ENCODE measurements at places on chromosomes 7 and 10.

GRCh38 chr7:52233248-52233647 is 802.2 kb upstream of the POM121L12 start:
- H3K36me3 ChIP-seq: no peaks in the 10 kb centered on the region
- no peaks in the 10 kb centered on the region for H3K27me3 ChIP-seq
- DNase-seq: no peak
- no peak overlapping the region for H3K4me3 ChIP-seq
- H3K27ac ChIP-seq: no peak overlapping the region
- H3K4me1 ChIP-seq: no peaks in the 10 kb centered on the region

DNA sequence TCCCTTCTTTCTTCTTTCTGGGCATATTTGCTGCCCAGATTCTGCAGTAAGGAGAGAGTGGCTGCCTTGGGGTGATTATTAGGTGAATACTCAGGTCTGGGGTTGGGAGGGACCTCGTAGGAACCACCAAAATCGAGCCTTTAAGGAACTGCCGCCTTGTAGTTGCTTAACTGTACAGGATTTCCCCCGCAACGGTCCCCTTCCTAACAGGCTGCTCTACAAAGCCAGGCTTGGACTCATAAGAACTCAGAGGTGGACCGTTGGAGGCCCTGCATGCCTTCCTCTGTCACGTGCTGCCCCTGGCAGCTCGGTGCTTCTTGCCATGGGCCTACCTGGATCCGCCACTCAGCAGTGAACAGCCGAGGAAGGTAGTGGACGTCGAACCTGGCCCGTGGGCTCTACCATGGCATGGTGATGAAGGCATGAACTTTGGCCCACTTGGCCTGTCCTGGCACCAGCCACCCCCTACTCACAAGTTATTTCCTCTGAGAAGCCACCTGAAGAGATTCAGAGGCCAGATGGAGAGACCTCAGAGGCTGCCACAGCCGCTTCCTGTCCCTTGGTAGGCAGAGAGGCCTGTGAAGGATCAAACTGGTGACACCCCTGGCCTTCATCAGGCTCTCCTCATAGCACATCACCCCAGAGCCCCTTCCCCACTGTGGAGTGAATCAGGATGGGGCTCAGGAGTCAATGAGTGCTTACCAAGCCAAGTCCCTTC is 54.6 kb downstream of the NOD1 start:
- H3K36me3 ChIP-seq: no peaks in the 10 kb centered on the region
- H3K27ac ChIP-seq: no peak overlapping the region
- no peak overlapping the region for H3K4me3 ChIP-seq
- H3K4me1 ChIP-seq: peaks cover under 1% of the 10 kb centered on the region

- DNase-seq: no peak
- H3K27ac ChIP-seq: no peak overlapping the region
- no peaks in the 10 kb centered on the region for H3K36me3 ChIP-seq
- peaks cover 5% of the 10 kb centered on the region for H3K4me1 ChIP-seq
- H3K4me3 ChIP-seq: no peak overlapping the region
These were observed 209.6 kb downstream of the EBF3 start for GRCh38 chr10:129754211-129755050.

- no peaks in the 10 kb centered on the region for H3K27me3 ChIP-seq
- no peak overlapping the region for H3K4me3 ChIP-seq
- H3K4me1 ChIP-seq: peaks cover 8% of the 10 kb centered on the region
- no peak for DNase-seq
These were observed 127.7 kb downstream of the DYNC1I1 start for GRCh38 chr7:95899919-95900513.

GRCh38 chr7:101560856-101561255 is 68.2 kb downstream of the MYL10 start:
- H3K4me3 ChIP-seq: no peak overlapping the region
- H3K36me3 ChIP-seq: no peaks in the 10 kb centered on the region
- H3K4me1 ChIP-seq: no peaks in the 10 kb centered on the region
- no peak overlapping the region for H3K27ac ChIP-seq
- H3K27me3 ChIP-seq: no peaks in the 10 kb centered on the region
- no peak for DNase-seq

DNA sequence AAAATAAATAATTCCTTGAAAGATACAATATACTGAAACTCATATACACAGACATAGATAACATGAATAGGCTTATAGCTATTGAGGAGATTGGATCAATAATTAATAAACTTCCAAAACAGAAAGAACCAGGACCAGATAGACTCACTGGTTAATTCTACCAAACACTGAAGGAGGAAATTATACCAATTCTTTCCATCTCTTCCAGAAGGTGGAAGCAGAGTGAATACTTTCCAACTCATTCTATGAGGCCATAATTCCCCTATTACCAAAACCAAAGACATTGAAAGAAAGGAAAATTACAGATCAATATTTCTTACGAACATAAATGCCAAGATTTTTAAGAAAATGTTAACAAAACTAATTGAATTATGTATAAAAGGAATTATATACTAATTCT is 624.8 kb upstream of the LRRTM3 start:
- no peaks in the 10 kb centered on the region for H3K27me3 ChIP-seq
- no peaks in the 10 kb centered on the region for H3K36me3 ChIP-seq
- no peak overlapping the region for H3K27ac ChIP-seq
- H3K4me1 ChIP-seq: peaks cover 5% of the 10 kb centered on the region
- H3K4me3 ChIP-seq: no peak overlapping the region

GRCh38 chr10:132971448-132972148 is 29.2 kb upstream of the CFAP46 start:
- no peak overlapping the region for H3K4me3 ChIP-seq
- no peak overlapping the region for H3K27ac ChIP-seq
- H3K4me1 ChIP-seq: peaks cover 9% of the 10 kb centered on the region
- H3K36me3 ChIP-seq: no peaks in the 10 kb centered on the region
- H3K27me3 ChIP-seq: peaks cover 44% of the 10 kb centered on the region

- no peak overlapping the region for H3K4me3 ChIP-seq
- no peaks in the 10 kb centered on the region for H3K36me3 ChIP-seq
- no peak overlapping the region for H3K27ac ChIP-seq
- peaks cover 3% of the 10 kb centered on the region for H3K27me3 ChIP-seq
- H3K4me1 ChIP-seq: no peaks in the 10 kb centered on the region
- DNase-seq: no peak
These were observed 119.4 kb upstream of the STK17A start for GRCh38 chr7:43463401-43463980.

- peak overlapping the region; percentile 23 for H3K27ac ChIP-seq
- peaks cover 41% of the 10 kb centered on the region for H3K4me1 ChIP-seq
- DNase-seq: peak; percentile 66
- H3K36me3 ChIP-seq: no peaks in the 10 kb centered on the region
- H3K27me3 ChIP-seq: no peaks in the 10 kb centered on the region
These were observed 93.6 kb upstream of the COL1A2 start for GRCh38 chr7:94301024-94301586.

GRCh38 chr7:142371586-142372377 is 113.9 kb upstream of the PRSS58 start:
- H3K27ac ChIP-seq: no peak overlapping the region
- DNase-seq: no peak
- H3K4me1 ChIP-seq: no peaks in the 10 kb centered on the region
- no peaks in the 10 kb centered on the region for H3K27me3 ChIP-seq

GRCh38 chr7:108072739-108073138 is 57.4 kb downstream of the LAMB4 start:
- no peak for DNase-seq
- no peak overlapping the region for H3K4me3 ChIP-seq
- peaks cover 6% of the 10 kb centered on the region for H3K4me1 ChIP-seq
- H3K27me3 ChIP-seq: no peaks in the 10 kb centered on the region
- no peak overlapping the region for H3K27ac ChIP-seq
- H3K36me3 ChIP-seq: no peaks in the 10 kb centered on the region

DNA sequence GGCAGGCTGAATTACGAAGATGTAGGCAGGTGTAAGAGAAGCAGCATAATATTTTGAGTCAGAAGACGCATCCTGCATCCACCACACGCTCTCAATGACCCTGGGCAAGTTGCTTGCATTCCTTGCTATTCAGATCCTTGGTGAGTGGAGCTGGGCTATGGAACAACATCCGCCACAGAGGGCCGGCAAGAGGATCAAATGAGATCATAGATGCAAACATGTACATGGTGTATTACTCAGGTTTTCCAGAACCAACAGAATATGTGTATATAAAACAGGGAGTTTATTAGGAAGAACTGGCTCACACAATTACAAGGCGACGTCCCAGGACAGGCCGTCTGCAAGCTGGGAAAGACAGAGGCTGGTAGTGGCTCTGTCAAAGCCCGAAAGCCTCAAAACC is 51.5 kb downstream of the ADAM12 start:
- DNase-seq: no peak
- no peak overlapping the region for H3K27ac ChIP-seq
- H3K4me1 ChIP-seq: no peaks in the 10 kb centered on the region
- no peaks in the 10 kb centered on the region for H3K36me3 ChIP-seq

GRCh38 chr7:65846008-65846570 is 26.8 kb upstream of the VKORC1L1 start:
- H3K4me1 ChIP-seq: no peaks in the 10 kb centered on the region
- no peak overlapping the region for H3K4me3 ChIP-seq
- DNase-seq: no peak
- no peaks in the 10 kb centered on the region for H3K36me3 ChIP-seq
- no peaks in the 10 kb centered on the region for H3K27me3 ChIP-seq
